ENCODE measurements at places on chromosomes 13 and 19.
A peak's percentile ranks its signal among the peaks of the same experiment; 100 is the strongest.

DNA sequence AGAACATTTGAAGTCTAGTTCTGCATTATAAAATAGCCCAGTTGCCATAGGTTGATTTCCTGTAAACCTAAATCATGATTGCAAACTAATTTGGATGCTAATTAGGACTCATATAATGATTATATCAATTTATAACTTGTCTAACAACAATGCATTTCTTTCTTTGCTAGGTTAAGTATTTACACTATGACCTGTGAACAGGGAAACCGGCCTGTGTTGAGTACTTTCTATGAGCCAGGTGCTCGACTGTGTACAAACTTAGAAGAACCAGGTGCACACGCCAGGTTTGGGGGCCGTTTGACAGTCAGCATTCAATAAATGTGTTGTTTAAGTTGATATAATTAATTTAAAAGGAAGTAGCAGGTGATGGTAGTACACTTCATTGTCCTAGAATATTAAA lies 203.1 kb downstream of the TM9SF2 start:
- DNase-seq: no peak

DNA sequence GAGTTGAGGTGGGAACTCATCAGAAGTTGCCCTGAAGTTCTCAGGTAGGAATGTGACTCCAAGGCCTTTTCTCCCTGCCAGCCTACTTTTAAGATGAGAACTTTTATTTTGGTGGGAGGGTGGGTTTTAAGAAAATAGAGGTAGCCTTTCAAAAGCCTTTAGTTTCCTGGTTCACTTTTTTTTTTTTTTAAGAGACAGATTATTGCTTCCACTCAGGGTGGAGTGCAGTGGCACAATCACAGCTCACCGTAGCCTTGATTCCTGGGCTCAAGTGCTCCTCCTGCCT lies 3.0 kb downstream of the C19orf67 start:
- DNase-seq: no peak

- no peak for DNase-seq
Measured at GRCh38 chr13:73870970-73871935, 263.0 kb downstream of the KLF12 start.

DNA sequence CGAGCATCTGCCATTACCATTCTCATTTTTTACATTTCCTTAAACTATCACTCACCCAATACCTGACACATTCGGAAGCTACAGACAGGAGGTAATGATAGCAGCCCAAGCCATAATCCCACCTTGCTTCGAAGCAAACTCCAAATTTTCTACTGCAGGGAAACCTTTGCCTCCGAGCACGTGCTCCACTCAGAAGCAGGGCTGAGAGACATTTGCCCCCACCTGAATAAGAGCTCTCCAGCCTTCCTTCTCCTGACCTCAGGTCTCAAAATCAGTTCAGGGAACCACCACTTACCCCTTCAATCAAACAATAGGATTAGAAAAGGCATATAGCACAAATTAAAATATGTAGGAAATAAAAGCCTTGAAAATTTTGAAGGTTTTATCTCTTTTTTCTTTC lies 2.3 kb upstream of the DACH1 start:
- no peak for DNase-seq

- no peak for DNase-seq
Measured at GRCh38 chr13:106656186-106656585, 88.2 kb upstream of the ARGLU1 start.

GRCh38 chr19:27652281-27652680 lies 1560.7 kb downstream of the UQCRFS1 start:
- no peak for DNase-seq

DNA sequence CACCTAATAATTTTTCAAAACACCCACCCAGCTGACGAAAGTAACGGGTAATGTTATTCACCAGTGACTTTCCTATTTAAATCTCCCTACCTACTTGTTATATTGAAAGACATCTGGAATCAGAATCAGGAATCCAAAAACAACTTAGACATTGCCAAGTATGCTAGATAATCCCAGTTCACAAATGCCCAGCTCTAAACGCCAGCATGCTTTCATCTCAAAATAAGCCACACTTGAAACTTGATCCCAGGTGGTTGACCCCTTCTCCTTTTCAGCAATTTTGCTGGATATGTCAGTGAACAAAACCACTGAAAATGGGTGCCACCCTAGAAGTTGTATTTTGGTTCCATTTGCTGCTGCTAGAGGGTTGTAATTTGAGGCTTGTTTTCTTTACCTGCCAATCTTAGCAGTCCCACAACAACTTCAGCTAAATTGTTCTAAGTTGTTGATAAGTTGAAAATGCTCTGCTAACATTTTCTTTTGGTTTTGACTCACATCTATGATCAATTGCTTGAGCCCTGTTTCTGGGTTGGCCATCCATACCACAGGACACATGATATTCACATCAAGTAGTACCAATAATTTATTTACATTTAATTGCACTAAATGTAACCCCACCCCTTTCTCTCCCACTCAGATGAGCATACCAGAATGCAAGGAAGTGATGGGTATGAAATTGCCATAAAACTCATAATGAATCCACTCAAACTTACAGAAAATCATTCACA lies 66.4 kb downstream of the DCT start:
- DNase-seq: no peak

DNA sequence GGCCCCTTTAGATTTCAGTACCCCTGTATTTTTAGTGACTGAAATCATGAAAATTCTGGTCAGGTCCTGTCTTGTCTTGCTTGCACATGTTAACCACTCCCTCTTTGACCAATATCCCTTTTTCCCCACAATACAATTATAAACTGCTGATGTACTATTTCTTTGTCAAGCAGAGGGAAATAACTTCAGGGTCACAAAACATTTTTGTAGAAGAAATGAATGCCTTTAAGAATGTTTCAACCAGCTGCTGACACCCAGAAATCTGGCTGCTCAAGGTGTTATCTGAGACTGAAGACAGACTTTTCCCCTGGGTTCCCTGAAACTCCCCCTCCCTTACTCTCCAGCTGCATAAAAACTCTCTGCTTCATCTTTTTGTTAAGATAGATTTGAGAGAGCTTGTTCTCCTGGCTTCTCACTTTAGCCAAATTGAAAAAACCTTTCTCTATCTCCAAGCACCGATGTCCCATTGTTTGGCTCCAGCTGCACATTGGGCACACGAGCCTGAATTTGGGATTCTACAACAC lies 18.4 kb upstream of the ACOD1 start:
- DNase-seq: no peak

GRCh38 chr19:56125806-56126590 lies 4.9 kb upstream of the ZNF787 start:
- no peak for DNase-seq

GRCh38 chr13:113497217-113497616 lies 6.7 kb upstream of the DCUN1D2 start:
- no peak for DNase-seq

GRCh38 chr13:106052200-106052767 lies 483.2 kb downstream of the EFNB2 start:
- DNase-seq: no peak

DNA sequence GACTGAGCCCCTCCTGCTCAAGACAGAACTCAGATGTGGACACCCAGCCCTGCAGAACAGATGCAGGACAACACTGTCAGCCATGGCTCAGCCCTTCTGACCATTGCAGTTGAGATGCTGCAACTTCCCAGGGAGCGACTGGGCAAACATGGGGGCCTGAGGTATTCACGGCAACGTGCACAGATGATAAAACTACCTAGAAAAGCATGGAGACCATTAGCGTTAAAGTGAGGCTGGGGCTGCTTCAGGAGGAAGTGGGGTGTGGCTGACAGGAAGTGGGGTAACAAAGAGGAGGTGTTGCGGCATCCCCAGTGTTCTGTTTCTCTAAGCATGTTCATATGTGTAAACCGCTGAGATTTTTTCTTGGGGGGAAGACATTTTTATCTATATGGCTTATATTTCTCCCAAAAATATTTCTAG lies 1.3 kb upstream of the SIGLEC9 start:
- no peak for DNase-seq

- DNase-seq: no peak
Measured at GRCh38 chr19:6070720-6071485, 39.4 kb downstream of the RFX2 start.

DNA sequence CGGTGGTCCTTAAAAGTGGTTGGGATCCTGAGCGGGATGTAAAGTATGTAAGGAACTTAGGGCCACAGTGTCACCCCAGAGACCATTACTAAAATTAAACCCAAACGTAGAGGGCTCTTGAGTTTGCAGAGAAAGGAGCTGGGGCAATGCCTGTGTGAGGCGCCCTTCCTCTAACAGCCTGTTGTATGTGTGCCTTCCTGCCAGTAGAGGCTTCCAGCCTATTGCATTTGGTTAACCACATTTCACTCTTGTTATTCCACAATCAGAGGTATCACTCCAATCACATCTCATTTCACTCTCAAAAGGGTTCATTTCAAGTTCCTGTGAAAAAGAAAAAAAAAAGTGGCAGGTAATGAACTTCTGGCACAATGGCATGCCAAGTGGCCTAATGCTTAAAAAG lies 29.4 kb downstream of the DIAPH3 start:
- DNase-seq: no peak

DNA sequence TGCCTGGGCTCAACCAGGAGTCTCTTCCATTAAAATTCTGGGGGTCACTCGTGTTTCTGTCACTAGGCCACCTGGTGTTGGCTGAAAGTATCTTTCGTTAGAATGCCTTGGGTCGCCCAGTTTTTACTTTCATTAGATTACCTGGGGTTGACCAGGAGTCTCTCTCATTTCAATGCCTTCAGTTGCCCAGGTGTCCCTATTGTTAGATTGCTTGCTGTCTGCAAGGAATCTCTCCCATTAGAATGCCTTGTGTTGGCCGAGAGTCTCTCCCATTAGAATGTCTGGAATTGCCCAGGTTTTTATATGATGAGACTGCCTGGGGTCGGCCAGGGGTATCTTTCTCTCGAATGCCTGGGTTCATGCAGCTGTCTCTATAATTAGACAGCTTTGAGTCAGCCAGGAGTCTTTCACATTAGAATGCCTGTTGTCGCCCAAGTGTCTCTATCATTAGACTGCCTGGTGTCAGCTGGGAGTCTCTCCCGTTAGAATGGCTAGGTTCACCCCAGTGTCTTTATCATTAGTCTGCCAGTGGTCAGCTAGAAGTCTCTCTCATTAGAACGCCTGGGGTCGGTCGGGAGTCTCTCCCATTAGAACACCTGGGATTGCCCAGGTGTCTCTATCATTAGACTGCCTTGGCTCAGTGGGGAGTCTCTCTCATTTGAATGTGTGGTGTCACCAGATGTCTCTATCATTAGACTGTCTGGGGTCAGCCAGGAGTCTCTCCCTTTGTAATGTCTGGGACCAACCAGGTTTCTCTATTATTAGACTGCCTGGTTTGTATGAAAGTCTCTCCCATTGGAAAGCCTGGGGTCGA lies 1446.8 kb downstream of the UQCRFS1 start:
- DNase-seq: no peak

GRCh38 chr19:54464630-54465425 lies 1.2 kb upstream of the LENG9 start:
- DNase-seq: peak; percentile 61

DNA sequence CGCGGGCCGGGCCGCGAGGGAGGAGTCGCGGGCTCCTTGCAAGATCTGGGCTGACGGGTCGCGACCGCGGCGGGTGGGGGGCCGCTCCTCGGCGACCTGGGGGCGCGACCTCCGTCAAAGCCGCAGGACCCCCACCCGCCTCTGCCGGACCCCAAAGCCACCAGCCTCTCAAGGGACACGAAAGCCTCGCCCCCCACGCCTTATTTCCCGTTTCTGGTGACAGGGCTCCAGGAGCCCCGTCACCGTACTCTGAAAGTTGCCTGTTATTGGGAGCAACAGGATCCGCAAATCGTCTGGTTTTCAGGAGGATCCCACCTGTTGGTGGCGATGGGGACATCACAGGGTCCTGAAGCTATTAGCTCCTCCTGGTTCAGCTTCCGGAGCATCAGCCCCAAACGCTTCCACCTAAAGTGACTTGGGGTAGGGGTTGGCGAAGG lies 530 bp downstream of the MAU2 start:
- no peak for DNase-seq

GRCh38 chr13:91153372-91153771 lies 194.1 kb upstream of the MIR17HG start:
- DNase-seq: no peak

DNA sequence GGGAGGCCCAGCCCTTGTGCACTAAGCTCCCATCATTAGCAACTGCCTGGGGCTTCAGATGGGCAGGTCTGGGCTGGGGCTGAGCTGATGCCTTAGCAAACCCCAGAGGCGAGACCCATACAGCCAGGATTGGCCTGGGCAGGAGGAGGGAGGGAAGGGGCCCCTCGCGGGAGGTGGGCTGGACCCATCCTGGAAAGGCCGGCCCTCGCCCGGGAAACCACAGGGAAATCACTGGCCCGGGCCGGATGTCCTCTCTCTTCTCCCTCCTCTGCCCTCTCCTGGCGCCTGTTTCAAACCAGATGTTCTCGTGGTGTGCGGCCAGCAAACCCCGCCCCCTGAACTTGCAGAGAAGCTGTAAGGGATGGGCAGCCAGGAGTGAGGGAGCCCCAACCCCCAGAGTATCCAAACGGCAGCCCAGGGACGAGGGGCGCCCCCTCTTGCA lies 43.1 kb downstream of the TMEM255B start:
- no peak for DNase-seq

DNA sequence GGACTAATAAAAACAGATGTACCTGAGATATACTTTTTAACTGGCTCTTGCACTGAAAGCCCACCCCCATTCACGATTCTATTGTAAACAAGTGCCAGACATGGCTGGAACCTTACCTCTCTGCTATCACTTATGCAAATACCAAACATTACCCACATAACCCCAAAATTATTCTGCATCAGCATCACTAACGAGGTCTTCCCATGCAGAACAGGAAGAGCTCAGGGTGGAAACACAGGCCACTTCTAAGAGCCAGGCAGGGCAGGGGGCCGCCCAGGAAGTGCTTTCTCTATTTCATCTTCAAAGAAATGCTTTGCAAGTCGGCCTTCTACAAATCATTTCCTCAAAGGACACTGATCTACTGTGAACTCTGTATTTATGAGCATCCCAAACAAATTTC lies 7.3 kb downstream of the IRS2 start:
- no peak for DNase-seq

GRCh38 chr13:44713788-44714469 lies 137.8 kb upstream of the TSC22D1 start:
- DNase-seq: peak; percentile 20

GRCh38 chr13:111957913-111958450 lies 109.0 kb upstream of the SOX1 start:
- DNase-seq: no peak

DNA sequence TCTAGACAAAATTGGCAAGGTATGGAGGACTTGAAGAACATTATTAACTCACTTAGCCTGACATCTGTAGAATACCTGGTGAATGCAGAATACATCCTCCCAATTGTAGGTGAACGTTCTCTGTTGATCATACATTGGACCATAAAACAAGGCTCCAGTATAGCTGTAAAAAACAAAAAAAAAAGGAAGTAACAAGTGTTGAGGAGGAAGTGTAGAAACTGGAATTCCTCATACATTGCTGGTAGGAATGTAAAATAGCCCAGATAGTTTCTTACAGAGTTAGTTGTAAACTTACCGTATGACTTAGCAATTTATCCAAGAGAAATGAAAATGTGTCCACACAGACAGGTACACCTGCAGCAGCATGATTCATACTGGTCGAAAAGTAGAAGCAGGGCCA lies 44.8 kb downstream of the TSSK6 start:
- no peak for DNase-seq
